ENCODE measurements at places on chromosomes 6 and 20.

GRCh38 chr6:168532070-168532469, 91.1 kb downstream of the SMOC2 start:
- no peak for DNase-seq

- no peak for DNase-seq
These were observed 11.8 kb downstream of the GSTA4 start for GRCh38 chr6:52983159-52983848.

GRCh38 chr6:14276667-14277404, 159.3 kb downstream of the CD83 start:
- peak; percentile 84 for DNase-seq

DNA sequence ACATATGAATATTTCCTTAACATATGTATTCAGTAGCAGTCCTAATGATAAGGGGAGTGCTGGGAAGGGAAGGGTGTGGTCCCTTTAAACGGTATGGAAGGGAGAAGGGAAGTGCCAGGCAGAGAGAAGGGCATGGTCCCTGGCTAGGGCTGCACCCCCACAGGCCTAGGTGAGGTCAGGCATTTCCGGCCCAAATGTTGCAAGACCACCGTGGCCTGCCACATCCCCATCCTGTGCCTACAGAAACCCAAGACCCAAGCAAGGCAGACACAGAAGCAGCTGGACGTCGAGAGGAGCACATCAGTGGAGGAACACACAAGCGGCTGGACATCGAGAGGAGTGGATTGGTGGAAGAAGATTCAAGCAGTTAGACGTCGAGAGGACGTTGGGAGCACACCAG, 5.9 kb downstream of the RRAGD start:
- DNase-seq = no peak

- DNase-seq = no peak
These were observed 391.8 kb downstream of the ARHGAP18 start for GRCh38 chr6:129317931-129318820.

DNA sequence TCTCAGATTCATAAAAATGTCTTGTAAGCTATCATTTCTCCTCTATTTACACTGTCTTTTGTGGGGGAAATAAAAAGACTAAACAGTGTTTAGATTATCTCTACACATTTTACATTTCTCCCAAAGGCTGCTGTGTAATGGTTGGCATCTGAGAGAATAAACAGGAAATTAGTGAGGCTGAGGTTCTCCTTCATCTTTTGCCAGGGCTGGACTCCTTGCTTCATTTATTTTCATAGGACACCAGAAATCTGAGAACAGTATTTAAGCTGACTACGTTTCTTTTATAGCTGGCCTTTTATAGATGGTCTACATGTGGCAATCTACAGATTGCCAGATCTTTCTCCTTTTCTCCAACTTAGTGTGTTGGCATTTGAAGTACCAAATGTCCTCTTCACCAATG, 41.5 kb downstream of the PLCB4 start:
- DNase-seq = no peak

DNA sequence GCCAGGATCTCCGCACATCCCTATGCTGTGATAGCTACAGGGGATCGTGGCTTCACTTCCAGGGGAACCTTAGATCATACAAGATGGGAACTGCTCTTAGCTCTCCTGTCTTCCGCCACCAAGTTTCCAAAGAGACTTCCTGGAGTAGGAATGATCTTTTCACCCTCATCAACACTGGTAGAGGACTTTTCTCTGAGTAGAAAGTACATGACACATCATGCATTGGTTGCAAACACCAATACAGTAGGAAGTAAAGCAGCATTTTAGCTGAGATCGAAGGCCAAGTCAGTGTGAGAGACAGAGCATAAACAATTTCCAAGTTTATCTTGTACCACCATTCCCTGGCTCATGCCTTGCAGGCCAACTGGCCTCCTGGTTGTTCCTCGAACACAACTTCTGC, 113.1 kb upstream of the NEDD9 start:
- DNase-seq = no peak

GRCh38 chr6:319177-320131, 27.2 kb downstream of the DUSP22 start:
- no peak for DNase-seq

- no peak for DNase-seq
These were observed 6.8 kb downstream of the TIAM2 start for GRCh38 chr6:155001934-155002333.

DNA sequence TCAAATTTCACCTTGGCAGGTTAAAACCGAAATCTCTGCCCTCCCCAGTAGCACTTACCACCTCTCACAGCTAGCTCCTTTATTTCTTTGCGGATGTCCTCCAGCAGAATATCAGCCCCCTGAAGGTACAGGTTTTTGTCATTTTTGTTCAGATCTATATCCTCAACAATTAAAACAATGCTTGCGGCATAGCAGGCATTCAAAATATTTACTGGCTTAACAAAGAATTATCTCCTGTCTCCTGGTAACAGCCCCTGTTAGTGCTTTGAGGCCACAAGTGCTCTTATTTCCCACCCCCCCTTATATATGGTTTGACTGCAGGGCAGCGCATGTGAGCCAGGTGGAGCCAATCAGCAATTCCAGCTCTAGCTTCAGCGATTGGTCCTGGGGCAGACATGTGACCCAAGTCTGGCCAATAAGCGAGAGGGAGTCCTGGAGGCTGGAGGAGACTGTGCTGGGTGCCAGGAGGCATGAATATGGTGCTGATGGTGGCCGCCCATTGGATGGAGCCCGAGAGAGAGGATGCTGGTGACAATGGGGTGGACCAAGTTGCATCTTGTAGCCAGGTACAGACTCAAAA, 21.0 kb downstream of the SULF2 start:
- DNase-seq = no peak
